Stimulated activated CD4-positive, alpha-beta T cell treated with anti-CD3 and anti-CD28 coated beads, TNF-alpha, amount 100 ng/mL, for 4 hours (primary cell): ENCODE measurements at places on chromosomes 7 and 10.
A peak's percentile ranks its signal among the peaks of the same experiment; 100 is the strongest.

GRCh38 chr10:32105782-32106382 lies 49.7 kb upstream of the KIF5B start:
- DNase-seq = no peak

DNA sequence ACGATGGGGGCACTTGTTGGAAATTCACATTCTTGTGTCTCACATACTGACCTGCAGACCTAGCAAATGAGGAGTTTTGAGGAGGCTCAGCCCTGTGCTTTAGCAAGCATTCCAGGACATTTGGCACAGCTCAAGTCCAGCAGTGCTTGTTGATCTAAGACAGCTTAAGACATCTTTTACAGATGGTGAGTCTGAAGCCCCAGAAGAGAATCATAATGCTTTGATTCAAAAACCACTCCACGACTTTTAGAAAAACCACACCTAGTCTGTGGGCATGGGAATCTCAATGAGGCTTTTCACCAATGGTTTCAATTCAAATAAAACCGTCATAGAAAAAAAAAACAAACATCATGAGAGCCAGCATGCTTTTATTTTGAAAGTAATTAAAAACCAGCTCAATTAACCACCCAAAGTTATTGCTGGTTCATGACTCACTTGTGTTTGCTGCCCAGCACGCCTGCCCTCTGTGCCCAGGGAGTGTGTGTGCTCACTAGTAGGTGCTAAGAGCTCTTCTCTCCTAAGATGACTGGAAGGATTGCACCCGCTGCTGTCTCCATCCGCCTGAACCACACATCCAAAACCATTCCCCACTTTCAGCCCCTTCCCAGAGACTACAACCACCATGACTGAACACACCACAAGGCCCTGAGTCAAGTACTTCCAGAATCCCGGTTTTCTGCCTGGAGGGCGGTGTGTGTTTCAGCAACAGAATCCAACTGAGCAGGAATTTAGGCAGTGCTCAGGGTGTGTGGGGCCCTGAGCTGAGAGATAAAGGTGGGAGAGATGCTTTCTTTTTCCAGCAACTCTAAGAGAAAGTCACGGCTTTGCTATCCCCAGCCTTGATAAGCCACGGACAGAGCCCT lies 130.2 kb upstream of the ADAM12 start:
- DNase-seq = no peak

GRCh38 chr10:102408728-102409603 lies 9.6 kb downstream of the PSD start:
- DNase-seq = peak; percentile 72

GRCh38 chr7:12827920-12828319 lies 140.5 kb downstream of the ARL4A start:
- DNase-seq = no peak

DNA sequence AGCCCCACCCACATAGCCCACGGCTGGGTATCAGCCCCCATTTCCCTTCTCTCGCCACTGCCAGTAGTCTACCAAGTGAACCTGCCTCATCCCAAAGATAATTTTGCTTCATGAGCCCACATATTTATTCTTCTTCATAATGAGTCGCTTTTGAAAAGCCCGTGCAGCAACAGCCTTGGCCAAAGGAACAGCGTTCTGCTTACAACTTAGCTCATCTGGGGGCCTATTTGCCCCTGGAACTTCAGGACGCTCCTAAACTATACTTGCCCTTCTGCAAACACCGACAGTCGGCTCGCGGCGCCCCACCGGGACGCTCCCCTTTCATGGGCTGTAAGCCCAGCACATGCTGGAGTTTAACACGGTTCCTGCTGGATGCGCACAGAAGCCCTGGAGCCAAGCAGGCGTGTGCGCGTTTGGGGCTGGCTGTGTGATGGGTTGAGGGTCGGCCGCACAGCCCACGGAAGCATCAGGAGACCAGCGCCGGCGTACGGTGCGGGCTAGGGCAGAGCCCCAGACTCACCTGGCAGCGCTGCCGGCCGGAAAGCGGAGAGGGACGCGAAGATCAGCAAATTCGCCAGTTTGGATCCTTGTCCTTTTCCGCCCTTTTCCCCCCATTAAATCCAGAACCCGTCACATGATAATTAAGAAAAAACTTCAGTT lies 370 bp downstream of the TMEM60 start:
- no peak for DNase-seq

DNA sequence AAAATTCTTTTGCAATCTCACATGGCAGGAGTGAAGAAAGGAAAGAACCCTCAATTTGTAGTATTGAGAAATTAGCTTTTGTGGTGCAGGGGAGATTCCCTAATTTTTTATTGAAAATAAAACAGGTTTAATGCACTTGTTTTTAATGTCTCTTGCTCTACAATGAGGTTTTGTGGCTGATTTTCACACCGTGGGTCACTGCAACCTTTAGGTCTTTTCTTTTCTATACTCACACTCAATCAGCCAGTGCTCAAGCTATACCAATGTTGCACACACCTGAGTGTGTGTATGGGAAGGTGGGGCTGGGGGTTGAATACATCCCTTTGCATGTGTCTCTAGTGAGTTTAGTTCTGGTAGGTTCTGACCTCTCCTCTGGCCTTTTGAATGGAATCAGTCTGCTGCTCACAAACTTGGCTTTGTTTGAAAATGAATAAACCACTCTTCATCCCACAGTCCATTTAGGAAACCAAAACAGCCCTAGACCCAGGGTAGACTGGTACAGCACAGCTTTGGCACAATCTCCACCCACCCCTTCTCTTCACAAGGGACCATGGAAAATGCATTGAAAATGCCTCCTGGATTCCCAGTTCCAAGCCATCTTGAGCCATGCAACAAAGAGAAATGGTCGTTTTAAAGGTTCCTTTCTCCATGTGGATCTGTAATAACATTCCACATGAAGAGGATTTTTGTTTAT lies 411.5 kb downstream of the SFMBT2 start:
- DNase-seq = no peak

GRCh38 chr7:155529346-155529745 lies 17.0 kb downstream of the CNPY1 start:
- no peak for DNase-seq

- DNase-seq = no peak
Observed at GRCh38 chr10:118012952-118013525, 33.7 kb downstream of the RAB11FIP2 start.

DNA sequence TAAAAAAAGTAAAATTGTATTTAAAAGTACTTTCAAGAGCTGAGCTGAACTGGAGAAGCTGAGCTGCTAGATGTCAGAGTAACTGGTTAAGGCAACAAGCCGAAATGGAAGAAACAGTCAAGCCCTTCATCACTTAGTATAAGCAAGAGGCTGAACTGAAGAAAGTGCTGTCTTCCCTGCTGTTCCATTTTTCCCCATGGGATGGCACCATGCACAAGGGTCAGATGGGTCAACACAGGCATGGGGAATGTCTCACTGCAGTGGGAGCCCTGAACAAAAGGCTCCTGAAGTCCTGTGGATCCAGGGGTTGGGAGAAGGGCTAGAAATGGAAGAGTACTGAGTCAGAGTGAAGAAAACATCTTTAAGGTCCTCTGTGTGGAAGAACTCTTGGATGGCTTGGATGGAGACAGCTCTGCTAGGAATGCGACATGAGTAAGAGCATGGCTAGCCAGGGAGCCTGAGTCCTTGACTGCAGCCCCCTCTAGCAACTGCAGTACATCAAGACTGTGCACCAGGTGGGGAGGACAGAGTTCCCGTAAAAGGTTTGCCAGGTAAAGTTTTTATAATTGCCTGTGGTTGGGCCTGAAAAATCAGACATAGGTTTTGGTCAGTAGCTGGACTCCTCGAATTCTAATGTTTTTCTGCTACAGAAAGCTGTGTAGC lies 348.3 kb downstream of the GPR158 start:
- DNase-seq = no peak

DNA sequence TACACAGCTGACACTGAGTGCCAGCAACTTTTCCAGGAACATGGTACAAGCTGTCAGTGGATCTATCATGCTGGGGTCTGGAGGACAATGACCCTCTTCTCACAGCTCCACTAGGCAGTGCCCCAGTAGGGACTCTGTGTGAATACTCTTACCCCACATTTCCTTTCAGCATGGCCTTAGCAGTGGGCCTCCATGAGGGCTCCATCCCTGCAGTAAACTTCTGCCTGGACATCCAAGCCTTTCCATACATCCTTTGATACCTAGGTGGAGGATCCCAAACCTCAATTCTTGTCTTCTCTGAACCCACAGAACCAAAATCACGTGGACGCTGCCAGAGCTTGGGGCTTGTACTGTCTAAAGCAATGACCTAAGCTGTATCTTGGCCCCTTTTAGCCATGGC lies 116.8 kb downstream of the IQUB start:
- no peak for DNase-seq
